Activated CD4-positive, alpha-beta T cell treated with anti-CD3 and anti-CD28 coated beads, Interleukin-2, amount 10 ng/mL, durations not matched to agents 7 days and 5 days (primary cell): ENCODE measurements at places on chromosomes 4 and X.

DNA sequence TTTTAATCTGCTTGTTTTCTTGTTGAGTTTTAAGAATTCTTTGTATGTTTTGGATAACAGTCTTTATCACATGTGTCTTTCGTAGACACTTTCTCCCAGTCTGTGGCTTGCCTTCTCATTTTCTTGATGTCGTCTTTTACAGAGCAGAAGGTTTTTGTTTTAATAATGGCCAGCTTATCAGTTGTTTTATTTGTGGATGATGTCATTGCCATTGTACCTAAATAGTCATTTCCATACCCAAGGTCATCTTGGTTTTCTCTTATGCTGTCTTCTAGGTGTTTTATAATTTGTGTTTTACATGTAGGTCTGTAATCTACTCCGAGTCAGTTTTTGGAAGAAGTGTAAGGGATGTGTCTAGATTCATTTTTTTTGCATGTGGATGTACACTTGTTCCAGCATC, 159.6 kb upstream of the NUDT6 start:
- no peak for DNase-seq

- DNase-seq = no peak
Measured at GRCh38 chr4:149645790-149646189, 169.9 kb downstream of the IQCM start.

DNA sequence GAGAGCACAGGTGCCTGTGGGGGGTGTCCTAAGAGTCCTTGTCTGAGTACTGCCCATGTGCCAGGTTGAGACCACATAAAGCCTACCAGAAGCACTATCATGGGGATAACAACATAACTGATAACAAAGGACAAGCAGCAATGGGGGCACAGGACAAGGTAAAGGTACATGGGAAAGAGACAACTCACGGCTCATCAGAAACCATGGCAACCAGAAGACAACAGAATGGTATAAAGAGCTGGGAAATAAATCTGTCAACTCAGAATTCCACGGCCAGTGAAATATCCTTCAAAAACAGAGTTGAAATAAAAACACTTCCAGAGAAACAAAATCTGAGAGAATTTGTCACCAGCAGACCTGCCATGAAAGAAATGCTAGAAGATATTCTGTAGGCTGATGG, 20.0 kb downstream of the CENPU start:
- DNase-seq = no peak

- DNase-seq = no peak
Measured at GRCh38 chr4:167218022-167218608, 16.2 kb downstream of the SPOCK3 start.

DNA sequence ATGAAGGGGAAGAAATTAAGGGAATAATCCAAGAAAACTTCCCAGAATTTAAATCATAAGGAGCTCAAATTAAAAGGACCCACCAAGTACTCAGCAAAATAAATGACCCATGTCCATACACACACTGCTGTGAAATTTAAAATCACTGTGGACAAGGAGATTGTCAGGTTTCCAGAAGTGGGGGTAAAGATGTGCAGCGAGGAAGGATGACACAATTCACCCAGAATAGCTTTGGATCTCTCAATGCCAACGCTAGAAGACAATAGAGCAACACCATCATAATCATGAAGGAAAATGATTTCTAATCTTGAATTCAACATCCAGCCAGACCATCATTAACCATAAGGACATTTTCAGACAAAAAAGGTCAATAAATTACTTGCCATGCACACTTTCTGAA, 65.7 kb downstream of the CASK start:
- no peak for DNase-seq

GRCh38 chrX:12319003-12319519, 180.8 kb downstream of the FRMPD4 start:
- DNase-seq = no peak
